ENCODE measurements at places on chromosomes 7 and 10.

DNA sequence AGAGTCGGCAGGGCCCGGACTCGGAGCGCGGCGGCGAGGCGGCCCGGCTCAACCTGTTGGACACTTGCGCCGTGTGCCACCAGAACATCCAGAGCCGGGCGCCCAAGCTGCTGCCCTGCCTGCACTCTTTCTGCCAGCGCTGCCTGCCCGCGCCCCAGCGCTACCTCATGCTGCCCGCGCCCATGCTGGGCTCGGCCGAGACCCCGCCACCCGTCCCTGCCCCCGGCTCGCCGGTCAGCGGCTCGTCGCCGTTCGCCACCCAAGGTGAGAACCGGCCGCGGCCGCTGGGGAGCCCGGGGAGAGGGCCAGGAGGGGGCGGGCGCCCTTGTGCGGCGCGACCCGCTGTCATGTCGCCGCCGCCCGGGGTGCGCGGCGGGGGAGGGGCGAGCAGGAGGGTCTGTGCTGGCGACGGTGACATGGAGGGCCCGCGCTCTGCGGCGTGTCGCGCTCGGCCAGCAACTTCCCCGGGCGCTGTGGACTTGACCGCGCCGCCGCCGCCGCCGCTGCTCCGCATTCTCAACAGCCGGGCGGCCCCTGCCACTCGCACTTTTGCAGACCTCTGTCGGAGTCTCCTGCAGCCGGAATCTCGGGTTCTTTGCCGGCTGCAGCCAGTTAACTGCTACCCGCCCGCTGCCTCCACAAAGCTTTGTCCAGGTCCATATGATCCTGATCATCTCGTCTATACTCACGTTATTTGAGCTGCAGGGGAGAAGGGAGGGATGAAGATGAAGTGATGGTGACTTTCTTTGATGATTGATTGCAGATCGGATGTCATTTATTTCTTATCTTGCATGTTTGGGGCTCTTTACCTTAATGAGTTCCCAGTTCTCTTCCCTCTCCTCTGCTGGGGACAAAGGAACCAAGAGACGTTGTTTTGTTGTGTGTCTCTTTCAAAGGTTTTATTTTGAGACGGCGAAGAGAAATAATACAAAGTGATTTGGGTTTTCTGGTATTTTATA is 869 bp downstream of the TRIM24 start:
- DNase-seq, result peak; percentile 27

- no peak for DNase-seq
Measured at GRCh38 chr10:97570789-97571471, 1.6 kb upstream of the ANKRD2 start.

DNA sequence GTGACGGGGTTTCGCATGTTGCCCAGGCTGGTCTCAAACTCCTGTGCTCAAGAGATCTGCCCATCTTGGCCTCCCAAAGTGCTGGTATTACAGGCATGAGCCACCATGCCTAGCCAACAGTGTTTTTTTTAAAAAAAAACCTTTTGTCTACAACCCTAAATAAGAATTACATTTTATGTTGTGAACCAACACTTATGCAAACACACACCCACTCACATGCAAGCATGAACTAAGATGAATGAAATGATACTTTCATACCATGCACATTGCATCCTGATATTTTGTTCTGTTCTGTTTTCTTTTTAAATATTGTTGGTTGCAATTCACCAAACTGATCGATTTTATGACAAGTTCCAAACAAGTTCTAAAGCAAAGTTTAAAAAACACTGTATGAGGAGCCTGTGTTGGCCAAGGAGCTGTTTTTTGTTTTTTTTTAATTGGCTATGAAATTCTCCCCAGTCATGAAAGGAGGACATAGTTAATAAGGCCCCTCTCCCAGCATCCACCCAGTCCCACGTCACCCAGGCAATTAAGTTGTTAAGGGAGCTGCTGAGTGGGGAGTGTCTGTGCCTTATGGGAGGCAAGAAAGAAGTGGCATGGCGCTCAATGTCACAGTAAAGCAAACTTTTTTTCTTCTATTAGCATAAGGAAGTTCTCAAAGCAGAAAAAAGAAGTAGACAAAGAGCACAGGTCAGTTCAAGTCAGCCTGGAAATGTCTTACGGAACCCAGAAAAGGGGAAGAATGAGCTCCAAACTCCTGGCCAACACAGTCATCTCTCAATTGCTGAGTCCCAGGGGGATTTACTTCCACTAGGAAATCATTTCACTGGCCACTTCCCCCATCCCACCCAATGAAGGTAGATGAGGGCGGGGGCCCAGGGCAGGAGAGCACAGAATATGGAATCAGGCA is 50.1 kb downstream of the NOD1 start:
- no peak for DNase-seq

GRCh38 chr7:107538001-107538400 is 25.7 kb downstream of the COG5 start:
- no peak for DNase-seq

- no peak for DNase-seq
Measured at GRCh38 chr7:115707258-115708012, 323.1 kb downstream of the TFEC start.

DNA sequence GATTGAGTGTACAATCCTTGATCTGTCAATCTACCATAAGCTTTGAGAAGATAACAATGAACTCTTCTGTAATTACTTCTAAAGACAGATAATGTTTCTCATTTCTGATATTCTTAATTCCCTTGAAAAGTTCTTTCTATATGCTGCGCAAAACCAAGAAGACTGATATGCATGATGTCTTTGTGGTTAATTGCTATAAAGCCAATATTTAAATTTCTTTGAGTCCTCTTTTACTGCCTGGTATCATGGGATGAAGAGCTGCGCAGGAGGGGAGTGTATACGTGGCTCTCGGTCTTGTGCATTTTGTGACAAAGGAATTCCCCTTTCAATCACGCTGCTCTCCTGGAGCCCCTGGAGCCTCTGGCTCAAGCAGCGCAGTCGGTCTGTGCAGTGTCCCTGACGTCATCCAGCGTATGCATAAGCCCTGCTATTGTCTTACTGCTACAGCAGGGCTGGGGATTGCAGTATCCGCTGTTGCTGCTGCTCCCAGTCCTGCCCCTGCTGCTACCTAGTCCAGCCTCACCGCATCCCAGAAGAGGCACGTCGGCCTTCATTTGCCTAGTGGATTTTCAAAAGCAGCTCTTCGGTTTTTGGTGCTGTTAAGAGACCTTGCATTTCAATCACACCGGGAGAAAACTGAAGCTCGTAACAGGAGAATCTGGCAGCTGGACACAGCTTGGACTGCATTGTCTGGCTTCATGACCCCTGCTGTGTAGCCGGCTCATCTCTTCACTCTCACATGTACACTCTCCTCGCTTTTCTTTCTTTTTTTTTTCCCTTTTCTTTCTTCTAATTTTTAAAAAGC is 66.7 kb downstream of the ST7 start:
- DNase-seq, result no peak

DNA sequence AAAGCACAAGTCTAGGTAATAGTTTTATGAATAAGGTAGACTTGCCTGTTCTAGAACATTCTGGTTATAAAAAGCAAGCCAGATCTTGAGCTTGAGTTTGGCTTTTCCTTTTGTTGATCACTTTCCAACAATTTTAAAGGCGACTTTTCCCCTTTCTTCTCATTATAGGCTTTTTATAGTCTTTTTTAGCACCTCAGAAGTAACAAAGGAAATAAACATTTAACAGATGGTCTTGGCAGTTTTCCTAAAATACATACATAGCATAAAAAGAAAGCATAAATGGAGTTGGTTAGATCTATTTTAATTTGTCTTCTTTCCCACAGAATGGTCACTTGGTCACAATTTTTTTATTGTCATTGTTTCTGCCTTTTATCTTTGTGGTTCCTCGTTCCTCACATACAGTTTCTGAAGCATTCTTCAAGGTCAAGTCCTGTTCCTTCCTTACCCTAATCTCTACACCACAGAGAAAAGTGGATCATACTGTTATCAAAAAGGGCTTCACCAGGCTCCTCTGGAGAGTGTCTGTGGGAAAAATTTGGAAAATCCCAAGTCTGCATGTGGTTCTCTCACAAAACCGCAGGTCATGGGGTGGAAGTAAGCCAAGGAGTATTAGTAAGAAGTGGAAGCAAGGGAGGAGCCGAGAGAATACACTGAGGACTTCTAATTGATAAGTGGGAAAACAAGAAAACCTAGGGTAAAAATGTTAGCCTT is 31.3 kb downstream of the THNSL1 start:
- no peak for DNase-seq

DNA sequence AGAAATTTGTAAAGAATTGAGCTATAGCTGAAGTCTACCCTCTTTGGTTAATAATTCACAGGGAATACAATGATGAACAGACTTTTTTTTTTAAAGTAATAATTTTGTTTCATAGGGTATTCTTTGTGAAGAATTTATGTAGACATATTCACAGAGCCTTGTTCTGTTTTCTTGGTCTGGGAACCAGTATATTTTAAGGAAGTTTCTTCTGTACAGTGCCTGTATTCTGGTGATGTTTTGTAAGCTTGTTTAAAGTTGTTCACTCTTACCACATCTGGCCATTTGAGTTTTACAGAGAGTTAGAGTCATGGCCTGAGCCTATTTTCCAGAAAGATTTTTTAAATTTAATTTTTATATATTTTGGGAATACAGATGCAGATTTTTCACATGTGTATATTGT is 70.3 kb downstream of the CCSER2 start:
- no peak for DNase-seq

DNA sequence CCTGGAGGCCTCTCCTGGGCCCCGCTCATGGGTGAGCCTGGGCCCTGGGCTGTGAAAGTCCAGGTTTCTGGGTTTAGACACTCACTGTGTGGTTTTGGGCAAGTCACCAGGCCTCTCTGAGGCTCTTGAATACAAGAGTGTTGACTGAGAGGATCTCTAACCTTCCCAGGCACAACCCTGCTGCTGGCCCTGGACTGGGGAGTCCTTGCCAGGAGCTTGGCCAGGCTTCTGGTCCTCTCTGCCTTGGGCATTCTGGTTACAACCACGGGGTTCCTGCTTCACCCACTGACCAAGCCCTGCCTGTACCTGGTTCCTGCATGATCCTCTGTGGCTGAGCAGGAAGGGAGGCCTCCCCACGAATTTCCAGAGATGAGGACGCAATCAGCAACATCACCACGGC is 63.6 kb upstream of the COL13A1 start:
- DNase-seq, result no peak

DNA sequence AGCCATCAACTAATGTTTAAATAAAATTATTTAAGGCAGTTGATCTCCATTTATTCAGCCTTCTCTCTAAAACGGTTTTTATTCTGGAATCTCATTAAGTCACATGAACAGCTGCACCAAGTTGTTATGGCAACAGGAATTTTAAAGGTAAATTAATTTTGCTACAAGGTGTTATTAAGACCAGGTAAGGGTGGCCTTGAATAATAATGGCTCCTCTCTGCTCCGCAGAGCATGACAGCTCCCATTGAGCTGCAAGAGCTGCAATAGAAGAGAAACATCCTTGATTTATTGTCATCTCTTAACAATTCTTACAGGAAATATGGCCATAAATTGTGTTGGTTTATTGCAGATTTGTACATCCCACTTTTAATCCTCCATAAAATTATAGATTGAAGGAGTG is 165.8 kb downstream of the KLF6 start:
- DNase-seq, result no peak

- no peak for DNase-seq
Measured at GRCh38 chr7:110521357-110521911, 569.5 kb upstream of the LRRN3 start.

- no peak for DNase-seq
Measured at GRCh38 chr10:106935978-106936451, 228.5 kb downstream of the SORCS1 start.

- peak; percentile 36 for DNase-seq
Measured at GRCh38 chr7:36286226-36286625, 103.4 kb upstream of the ANLN start.

DNA sequence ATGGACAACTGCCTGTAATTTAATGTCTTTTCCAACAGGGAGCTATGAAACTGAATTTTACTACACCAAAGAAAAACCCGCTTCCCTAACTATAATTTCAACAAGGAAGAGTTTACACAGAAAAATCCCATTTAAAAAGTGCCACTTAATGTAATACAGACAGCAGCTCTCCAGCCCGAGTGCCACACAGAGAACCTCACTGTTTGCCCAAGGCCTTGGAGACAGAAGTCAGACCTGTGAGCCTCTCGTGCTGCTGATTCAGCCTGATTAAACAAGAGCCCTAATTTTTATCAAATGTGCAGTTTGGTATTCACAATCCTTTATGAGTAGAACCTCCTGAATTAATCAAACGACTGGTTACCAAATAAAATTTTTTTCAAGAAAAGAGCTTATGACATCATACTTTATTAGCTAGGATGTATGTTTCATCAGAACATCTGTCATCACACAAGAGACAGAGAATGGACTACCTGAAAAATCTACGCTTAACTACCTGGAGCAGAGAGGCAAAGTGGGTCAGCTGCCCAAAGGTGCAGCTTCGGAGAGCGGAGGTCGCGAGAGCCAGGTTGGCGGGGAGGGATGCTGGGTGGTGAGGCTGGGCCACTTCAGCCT is 543.6 kb downstream of the SDK1 start:
- no peak for DNase-seq

DNA sequence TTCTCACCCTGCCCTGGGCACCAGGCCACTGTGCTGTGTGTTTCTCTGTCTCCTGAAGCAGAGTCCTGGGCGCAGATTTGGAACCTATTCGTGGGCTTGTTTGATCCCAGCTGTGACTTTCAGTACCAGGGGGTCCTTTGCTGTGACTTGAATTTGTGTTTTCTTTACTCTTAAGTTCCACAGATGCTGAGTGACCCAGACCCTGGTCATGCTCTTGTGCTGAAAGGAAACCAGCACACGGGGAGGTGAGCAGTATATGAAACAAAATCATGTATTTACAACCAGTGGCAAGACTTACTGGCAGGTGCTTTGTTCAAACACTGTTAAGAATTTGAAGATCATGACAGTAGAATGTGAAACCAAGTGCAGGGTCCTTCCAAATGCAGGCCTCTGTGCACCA is 89.2 kb upstream of the PRSS58 start:
- no peak for DNase-seq

DNA sequence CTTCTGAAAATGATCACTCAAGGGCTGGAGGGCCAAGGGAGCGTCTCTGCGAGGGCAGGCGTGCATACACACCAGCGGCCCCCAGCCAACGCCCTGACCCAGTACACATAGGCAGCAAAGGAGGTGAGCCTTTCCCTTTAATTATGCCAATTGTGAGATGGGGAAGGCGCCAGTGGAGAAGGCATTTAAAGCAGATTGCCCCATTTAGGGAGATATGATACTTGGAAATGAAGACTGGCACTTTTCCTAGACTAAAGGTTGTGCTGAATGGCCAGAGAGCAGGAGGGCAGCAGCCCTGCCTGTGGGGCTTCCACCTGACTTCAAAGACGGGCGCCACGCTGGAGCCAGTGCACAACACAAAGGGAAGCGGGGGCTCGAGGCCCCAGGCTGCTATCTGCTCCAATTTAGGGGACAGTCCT is 24.1 kb downstream of the HIPK2 start:
- no peak for DNase-seq

Data from stimulated activated CD4-positive, alpha-beta T cell treated with anti-CD3 and anti-CD28 coated beads, Interleukin-15, amount 100 ng/mL, for 48 hours (primary cell).